ENCODE measurements at places on chromosomes 3 and 15.

GRCh38 chr3:127539366-127540060 lies 51.0 kb downstream of the TPRA1 start:
- DNase-seq, result no peak

DNA sequence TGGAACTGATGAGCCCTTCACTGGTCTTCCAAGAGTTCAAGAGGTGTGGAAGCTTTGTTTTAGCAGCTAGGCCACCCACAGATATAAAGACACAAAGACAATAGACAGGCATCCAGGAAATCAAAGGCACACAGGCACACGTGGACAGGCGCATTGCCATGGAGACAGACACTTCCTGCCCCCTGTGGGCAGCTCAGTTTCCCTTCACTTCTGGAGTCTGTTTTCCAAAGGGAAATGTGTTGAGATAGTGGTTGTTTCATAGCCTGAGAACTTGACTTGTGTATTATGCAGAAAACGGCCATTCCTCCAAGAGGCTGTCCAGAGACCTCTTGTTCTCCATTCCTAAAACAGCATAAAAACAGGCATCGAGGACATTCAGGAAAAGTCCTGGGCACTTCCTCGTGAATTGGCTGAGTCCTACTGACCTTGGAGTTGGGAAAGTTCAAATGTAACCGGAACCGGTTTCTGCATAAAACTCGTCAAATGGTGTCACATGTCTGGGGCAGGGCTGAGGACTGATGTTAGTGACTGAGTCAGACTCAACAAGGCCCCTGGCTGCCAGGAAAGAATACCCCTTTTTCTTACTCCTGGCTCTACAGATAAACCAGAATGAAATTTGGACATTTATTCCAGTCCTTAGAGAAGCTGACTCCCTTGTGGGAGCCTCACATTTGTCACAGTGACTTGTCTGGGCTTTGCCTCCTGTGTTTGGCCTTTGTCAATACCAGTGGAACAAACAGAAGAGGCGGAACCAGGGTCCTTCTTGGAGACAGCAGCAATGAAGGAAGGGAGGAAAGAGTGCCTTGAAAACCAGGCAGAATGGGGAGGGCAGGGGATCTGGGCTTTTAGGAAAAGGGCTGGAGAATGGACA lies 1.3 kb downstream of the ALPK3 start:
- DNase-seq, result no peak

DNA sequence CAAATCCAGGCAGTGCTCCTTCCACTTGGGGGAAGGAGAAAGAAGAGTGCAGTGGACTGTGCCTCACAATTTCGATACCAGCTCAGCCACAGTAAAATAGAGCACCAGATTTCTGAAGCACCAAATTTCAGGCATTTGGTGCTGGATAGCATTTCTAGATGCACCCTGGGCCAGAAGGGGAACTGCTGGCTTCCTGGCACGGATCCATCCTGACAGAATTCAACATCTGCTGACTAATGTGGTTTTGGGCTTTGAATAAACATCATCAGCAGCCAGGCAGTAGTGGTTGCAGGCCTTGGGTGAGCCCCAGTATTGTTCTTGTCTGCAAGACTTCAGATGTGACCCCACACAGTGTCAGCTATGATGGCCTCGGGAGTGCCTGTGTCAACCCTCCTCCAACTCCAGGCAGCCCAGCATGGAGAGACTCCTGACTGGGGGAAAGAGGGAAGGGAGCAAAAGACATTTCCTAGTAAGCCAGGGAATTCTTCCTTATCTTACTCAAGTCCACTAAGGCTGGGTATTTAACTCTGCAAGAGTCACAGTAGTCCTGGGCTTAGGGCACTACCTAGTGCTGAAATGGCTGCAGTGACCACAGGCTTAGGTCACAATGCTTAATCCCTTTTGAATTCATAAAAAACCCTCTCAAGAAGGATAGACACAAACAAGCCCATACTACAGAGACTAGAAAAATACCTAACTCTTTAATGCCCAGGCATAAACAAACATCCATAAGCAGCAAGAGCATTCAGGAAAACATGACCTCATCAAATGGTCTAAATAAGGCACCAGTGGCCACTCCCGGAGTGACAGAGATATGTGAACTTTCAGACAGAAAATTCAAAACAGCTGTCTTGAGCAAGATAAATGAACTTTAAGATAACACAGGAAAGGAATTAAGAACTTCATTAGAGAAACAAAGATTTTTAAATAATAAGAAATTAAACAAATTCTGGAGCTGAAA lies 74.7 kb downstream of the SPATA16 start:
- DNase-seq, result peak; percentile 69

GRCh38 chr3:57226176-57226575 lies 1.4 kb upstream of the APPL1 start:
- DNase-seq, result no peak

DNA sequence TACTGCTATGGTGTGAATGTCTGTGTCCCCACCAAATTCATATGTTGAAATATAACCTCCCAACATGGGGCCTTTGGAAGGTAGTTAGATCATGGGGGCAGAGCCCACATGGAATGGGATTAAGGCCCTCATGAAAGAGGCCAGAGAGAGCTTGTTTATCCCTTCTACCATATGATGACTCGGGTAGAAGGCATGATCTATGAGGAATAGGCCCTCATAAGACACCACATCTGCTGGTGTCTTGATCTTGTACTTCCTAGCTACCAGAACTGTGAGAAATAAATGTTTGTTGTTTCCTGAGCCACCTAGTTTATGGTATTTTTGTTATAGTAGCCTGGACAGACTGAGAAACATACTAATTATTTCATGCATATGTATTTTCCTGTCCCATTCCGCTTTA lies 51.9 kb downstream of the WWTR1 start:
- DNase-seq, result no peak

- no peak for DNase-seq
These were observed 241.0 kb downstream of the NSUN3 start for GRCh38 chr3:94303897-94304296.

DNA sequence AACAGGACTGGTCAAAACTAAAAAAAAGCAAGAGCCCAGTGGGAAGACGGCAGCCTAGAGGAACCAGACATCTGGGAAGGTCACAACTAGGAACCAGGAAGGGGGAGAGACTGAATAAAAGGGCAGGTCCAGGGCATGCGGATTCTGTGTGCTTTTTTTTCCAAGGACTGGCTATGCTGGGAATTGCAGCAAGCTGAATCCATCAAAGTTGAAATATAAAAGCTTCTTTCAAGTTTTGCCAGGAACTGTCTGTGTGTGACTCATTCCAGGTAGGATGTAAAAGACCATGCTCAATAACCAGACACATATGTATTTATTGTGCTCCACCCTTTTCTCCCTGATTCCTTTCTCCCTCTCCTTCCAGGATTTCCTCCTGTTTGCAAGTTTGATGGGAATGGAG lies 47.9 kb upstream of the CCDC80 start:
- no peak for DNase-seq

GRCh38 chr15:95485367-95485766 lies 845.1 kb upstream of the NR2F2 start:
- no peak for DNase-seq

GRCh38 chr3:197539651-197540051 lies 16.1 kb downstream of the BDH1 start:
- DNase-seq, result no peak

DNA sequence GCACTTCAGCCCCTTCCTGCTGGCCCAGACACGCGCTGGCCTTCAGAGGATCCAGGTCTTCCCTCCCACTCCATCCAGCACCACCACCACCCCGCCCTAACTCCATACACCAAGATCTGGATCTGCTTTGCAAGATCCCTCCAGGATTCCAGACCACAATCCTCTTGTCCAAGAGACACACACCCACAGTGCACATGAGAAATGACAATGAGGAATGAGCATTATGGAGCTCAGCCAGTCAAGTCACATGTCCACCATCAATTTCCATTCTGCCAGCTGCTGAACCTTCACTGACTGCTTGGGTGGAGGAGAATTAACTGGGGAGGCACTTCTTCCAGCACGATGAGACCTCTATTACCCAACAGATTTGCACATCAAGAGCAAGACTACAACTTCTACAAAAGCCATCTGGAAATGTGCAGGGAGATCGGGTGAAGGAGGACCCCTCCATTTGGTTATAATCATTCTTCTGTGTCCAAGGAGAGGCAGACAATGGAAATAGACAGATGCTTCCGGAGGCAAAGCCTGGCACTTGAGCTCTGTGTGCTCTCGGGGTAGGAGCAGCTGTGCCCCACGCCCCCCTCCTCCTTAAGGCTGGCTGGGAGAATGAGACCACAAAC lies 12.3 kb upstream of the SPATA12 start:
- no peak for DNase-seq

DNA sequence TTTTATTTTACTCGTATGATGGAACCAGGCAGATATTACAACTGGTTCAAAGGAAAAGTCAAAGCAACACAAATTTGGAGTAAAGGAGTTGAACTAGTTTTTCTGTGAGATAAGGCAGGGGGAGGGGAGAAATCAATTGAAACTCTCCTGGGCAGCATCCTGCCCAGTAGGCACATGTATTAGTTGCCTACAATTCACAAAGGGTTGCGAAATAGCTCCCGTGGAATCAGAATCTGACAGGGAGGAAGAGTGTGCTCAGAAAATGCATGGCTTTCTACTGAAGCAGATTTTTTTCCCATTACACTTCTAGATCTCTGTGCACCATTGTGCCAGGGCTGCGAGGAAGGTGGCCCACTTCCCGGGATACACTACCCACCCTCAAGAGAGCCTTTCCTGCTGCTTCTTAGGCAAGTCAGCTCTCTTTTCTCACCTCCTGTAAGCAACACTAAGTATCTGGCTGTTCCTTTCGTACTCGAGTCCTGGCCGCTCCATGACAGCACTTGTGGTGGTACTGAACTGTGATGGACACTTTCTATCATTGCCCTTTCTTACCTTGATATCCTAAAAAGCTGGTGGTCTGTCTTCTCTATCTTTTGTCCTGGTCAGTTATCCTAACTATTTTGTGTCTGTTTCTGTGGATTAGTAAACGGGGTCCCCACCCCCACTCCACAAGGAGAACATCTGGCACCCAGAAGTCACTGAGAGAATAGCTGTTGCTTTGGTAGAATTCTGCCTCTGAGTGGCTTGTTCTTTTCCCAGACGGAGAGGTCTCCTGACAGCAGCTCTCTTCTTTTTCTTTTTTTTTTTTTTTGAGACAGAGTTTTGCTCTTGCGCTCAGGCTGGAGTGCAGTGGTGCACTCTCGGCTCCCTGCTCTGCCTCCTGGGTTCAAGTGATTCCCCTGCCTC lies 74.8 kb downstream of the RPL39L start:
- no peak for DNase-seq

GRCh38 chr3:197426121-197426566 lies 127.7 kb upstream of the DLG1 start:
- DNase-seq, result no peak

- DNase-seq, result no peak
These were observed 268.7 kb upstream of the ARRDC4 start for GRCh38 chr15:97691799-97692198.

GRCh38 chr15:58110999-58111717 lies 27.0 kb upstream of the AQP9 start:
- DNase-seq, result no peak

- DNase-seq, result no peak
These were observed 5.9 kb upstream of the EBLN2 start for GRCh38 chr3:73055583-73055982.

DNA sequence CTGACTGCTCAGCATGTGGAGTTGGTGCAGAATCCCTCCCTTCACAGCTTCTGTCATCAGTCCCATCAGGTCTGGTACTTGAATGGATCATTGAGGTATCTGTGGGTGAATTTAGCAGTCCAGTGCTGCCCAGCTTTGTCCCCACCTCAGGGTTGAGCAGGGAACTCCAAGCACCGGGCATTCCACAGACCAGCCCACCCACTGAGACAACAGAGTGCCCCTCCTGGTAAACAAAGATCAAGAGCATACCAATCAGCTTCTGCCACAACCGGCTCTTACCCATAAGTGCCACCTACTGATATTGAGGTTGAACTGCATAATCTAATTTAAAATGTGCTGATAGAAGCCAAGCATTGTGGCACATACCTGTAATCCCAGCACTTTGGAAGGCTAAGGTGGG lies 57.1 kb upstream of the FXR1 start:
- no peak for DNase-seq

GRCh38 chr3:49410846-49411534 lies 786 bp downstream of the RHOA start:
- no peak for DNase-seq

GRCh38 chr3:100875239-100875638 lies 118.0 kb downstream of the ABI3BP start:
- no peak for DNase-seq

DNA sequence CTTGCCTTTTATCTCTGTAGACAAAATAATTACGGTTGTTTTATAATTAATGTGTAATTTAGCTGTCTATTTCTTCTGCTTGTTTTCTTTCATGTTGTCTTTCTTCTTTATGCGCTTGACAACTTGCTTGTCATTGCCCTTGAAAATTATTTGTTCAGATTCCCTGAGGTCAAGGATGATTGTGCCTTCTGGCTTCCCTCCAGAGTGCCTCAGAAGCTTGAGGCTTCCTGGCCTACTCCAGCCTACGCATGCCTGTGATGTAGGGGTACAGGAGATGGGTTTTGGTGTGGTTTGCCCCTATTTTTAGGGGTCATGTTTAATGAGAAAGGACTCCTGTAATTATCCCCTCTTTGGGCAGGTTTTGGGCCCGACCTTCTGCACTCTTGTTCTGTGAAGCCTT lies 231.5 kb downstream of the SV2B start:
- DNase-seq, result no peak

GRCh38 chr15:82306791-82307713 lies 42.2 kb downstream of the GOLGA6L10 start:
- no peak for DNase-seq

DNA sequence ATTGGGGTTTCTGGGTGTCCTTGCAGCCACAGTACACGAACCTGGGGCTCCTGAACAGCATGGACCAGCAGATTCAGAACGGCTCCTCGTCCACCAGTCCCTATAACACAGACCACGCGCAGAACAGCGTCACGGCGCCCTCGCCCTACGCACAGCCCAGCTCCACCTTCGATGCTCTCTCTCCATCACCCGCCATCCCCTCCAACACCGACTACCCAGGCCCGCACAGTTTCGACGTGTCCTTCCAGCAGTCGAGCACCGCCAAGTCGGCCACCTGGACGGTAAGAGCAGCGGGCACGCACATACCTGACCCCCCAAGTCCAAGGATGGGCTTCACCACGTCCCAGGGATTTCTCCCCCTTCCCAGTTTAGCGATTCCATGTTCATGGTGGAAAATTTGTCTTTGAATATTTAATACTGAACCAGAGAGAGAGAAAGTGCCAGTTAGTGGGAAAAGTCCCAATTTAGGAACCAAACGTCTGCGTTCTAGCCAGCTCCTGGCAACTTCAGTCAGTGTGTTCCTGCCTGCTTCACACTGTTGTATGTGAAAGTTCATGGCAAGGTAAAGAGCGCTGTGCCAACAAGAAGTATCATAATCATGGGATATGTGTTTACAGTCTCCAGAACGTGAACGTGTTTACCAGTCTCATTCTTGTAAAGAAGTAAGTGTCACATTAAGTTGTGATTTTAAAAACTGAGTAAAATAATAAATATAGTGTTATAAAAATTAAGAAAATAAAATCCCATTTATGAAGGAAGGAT lies 177.2 kb downstream of the TP63 start:
- DNase-seq, result no peak

GRCh38 chr15:51285399-51285798 lies 53.0 kb downstream of the CYP19A1 start:
- DNase-seq, result no peak

- DNase-seq, result no peak
These were observed 497.3 kb downstream of the SHQ1 start for GRCh38 chr3:72350761-72351505.
